ENCODE measurements at places on chromosomes 4 and X.

DNA sequence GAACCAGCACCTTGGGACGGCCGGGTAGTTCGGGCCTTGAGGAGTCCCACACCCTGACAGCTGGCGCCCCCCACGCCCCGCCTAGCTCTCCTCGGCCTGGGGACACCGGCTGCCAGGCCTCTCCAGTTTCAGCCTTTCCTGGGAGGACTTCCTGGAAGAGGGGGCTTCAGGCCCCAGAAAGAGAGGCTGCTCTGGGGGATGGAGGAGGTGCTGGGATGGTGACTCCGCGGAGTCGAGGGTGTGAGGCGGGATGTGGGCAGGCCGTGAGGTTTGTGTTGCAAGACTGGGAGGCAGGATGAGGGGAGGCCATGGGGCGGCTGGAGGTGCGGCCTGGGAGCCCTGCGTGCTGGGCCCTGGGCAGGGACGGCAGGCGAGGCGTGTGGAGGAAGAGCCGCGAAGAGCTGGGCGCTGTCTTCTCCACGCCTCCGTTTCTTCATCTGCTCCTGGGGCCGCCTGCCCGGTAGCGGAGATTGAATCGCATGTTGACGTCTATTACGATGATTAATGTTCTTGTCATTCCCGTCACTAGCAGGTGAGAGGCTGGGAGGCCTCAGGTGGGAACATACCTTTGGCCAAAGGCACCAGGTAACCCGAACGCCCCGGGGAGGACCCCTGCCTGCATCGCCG is 918 bp upstream of the FGFRL1 start:
- DNase-seq: peak; percentile 24

GRCh38 chr4:151247395-151247794 is 29.6 kb upstream of the PRSS48 start:
- no peak for DNase-seq

DNA sequence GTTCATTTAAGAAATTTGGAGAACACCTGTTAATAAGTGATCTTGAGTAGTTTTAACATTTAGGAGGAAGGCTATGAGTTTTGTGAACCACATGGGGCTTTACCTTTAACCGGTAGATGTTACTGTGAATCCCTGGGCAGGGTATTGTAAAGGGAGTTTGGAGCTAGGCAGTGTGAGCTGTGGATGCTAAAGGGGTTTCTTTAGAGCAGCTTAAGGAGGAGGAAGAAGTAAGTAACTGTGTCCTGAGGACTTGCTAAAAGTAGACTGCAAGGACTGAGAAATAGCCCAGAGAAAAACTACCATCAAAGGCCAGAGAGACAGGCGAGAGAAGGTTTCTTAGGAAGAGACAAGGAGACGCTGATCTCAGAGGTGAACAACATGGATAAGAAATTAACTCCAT is 5.6 kb downstream of the RHOH start:
- DNase-seq: no peak

DNA sequence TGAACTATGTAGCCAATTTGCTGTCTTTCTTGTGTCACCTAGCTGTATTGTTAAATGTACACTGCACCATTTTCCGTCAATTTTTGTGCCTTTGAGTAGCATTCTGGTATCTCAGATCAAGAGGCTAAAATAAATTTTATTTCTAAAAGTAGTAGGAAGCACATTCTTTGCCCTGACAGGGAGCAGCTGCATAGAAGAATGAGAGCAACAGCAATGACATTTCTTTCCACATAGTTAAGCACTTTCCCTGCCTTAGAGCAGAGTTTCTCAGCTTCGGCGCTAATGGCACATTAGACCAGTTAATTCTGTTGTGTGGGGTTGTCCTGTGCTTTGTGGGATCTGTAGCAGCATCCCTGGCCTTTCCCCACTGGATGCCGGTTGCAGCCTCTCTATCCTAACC is 173.9 kb downstream of the CHIC2 start:
- no peak for DNase-seq
